ENCODE measurements at places on chromosomes 12 and 14.

- no peak for DNase-seq
Observed at GRCh38 chr14:74882103-74882920, 596 bp downstream of the DLST start.

GRCh38 chr12:1995205-1995896 lies 8.9 kb downstream of the DCP1B start:
- no peak for DNase-seq

- DNase-seq: no peak
Observed at GRCh38 chr12:63802012-63802608, 22.4 kb downstream of the RXYLT1 start.

GRCh38 chr12:2940564-2940963 lies 18.6 kb upstream of the TEAD4 start:
- no peak for DNase-seq

DNA sequence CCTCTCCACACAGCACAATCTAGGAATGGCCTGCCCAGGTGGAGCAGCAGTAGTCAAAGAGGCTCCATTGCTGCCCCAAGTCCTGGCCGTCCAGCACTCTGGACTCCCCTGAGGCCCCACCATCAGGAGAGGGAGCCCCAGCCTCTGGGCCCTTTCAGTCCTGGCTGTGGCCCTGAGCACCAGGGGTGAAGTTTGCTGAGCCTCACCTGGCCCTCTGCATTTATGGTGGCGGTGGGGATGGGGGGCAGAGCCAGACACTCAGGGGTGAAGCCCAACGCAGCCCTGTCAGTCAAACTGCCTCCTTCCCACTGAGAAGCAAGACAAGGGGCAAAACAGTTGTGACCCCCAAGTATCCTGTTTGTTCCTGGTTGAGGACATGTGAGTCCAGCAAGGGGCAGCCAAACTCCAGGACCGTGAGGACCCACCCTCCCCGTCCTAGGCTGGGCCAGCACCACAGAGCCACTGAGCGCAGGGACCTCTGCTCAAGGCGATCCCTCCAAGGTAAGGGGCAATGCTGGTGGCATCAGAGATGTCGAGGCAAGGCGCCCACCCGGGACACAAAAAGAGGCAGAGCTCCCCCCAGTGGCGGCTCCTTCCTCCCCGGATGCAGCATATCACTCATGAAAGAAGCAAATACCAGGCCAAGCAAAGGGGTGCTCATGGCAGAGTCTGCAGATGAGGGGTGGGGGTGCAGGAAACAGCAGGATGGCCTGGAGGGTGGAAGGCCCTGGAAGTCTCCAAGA lies 4.8 kb upstream of the AMN start:
- no peak for DNase-seq

DNA sequence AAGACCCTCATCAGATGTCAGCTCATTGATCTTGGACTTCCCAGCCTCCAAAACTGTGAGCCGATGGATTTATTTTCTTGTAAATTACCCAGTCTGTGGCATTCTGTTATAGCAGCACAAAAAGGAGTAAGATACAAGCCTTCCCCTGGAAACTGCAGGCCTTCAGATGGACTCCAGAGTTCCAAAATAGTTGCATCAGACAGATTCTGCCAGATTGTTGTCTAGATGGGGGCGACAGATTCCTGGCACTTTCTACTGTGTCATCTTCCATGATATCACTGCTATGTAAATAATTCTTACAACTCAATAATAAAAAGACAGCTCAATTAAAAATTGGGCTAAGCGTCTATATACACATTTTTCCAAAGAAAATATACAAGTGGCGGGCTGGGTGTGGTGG lies 17.2 kb upstream of the MARK3 start:
- no peak for DNase-seq

DNA sequence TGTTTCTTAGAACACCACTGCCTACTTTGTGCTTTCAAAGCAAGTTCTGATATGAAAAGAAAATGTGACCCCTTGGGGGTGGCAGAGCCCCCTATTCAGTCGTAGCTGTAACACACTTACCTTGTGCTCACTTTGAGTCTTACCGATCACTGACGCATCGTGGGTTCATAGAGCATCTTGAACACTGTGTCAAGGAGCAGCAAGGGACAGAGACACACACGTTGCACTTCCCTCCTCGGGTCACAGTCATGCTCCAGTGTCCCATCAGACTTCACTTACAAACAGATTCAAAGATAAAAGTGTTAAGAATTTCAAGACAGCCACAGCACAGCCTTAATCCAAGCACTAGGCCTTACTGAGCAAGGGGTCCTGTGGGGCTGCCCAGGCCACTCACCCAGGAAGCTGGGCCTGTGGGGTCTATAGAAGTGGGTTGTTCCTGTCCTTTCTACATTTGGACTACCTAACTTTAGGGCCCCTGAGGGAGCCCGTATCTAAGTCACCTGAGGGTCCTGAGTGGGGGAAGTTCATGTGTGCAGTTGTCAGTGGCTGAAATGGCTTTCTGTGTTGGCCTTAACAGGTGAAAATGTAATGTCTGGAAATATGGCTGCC lies 75.4 kb upstream of the BDKRB2 start:
- peak; percentile 24 for DNase-seq

GRCh38 chr12:50192908-50193307 lies 25.7 kb upstream of the CERS5 start:
- DNase-seq: no peak

DNA sequence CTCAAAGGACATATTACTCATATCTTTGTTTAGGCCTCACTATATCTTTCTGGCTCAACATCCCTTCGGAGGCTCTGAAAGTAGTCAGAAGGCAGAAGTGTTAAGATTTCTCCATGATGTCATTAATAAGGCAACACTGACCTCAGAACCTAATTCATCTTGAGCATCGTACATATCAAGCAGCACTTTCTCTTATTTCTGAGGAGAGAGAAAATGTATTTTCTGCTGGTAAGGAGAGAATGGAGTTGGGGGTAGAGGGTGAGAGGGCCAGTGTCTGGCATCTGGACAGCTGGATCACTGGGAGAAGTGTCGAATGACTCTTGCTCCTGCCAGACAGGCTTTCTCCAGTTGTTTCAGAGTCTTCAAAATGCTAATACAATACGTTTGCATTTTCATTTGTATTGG lies 213.2 kb upstream of the PRICKLE1 start:
- DNase-seq: no peak

- no peak for DNase-seq
Observed at GRCh38 chr12:85296362-85296761, 16.3 kb downstream of the ALX1 start.

GRCh38 chr12:73951956-73952703 lies 585.5 kb upstream of the ATXN7L3B start:
- no peak for DNase-seq

DNA sequence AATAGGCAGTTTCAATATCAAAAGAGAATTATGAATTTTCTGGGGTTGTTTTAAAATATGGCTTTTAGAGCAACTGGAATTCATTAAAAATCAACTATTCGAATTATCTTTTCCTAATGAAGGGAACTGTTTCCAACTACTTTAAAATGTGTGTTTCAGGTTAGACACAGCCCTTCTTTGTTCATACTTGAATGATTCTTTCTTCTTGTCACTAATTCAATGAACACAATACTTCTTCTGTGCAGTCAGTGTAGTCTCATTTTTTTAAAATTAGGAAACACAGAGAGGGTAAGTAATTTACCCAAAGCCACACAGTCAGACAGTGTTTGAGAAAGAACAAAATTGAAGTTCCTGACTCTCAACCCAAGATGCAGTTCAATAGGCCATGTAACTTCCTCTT lies 414.0 kb downstream of the CCDC91 start:
- no peak for DNase-seq

GRCh38 chr12:112792301-112792700 lies 753 bp downstream of the RPH3A start:
- no peak for DNase-seq

- no peak for DNase-seq
Observed at GRCh38 chr14:49640540-49641417, 5.7 kb upstream of the DNAAF2 start.

- peak; percentile 31 for DNase-seq
Observed at GRCh38 chr14:99080306-99080705, 191.7 kb downstream of the BCL11B start.

- DNase-seq: no peak
Observed at GRCh38 chr14:72104011-72104613, 171.9 kb downstream of the RGS6 start.

- DNase-seq: no peak
Observed at GRCh38 chr14:103006106-103006505, 51.2 kb downstream of the CDC42BPB start.

DNA sequence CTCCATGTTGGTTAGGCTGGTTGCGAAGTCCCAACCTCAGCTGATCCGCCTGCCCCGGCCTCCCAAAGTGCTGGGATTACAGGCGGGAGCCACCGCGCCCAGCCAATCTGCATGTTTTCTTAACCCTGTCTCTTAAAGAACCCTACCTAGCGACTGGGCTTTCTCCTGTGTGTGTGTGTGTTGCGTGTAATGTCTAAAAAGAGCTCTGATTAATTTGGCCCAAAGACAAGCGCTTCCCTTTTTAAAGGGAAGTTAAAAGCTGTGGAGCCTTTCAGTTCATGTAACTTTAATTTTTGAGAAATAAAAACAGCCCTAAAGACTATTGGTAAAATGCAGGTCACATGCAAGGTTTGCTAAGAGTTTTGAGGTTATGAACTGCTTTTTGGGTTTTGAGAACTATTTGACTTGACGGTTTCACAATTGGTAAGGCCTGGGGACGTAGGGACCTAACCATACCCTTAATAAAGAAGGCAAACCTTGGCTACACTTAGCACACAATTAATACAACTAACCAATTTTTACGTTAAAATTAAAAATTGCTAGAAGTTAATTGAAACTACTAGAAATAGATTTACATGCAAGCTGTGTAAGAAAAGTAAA lies 103.2 kb downstream of the KCNMB4 start:
- no peak for DNase-seq

DNA sequence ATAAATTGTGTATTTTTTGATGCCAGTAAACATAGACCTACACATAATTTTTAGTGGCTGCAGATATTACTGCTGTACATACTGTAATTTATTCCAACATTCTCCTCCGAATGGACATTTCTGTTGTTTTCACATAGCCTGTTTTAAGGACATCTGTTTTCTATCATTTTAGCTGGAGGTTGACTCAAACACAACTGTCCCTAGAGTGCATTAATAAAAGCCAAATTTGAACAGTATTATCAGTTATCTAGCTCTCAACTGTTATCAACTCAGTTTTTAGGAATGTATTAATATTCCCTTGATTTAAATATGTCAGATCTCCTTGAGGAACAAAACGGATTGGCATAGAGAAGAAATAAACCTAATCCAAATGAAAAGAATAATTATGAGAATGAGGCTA lies 17.2 kb upstream of the PIWIL1 start:
- DNase-seq: no peak

GRCh38 chr14:51873221-51873893 lies 12.9 kb downstream of the GNG2 start:
- DNase-seq: no peak

GRCh38 chr14:105482486-105483110 lies 4.1 kb upstream of the CRIP1 start:
- DNase-seq: no peak

DNA sequence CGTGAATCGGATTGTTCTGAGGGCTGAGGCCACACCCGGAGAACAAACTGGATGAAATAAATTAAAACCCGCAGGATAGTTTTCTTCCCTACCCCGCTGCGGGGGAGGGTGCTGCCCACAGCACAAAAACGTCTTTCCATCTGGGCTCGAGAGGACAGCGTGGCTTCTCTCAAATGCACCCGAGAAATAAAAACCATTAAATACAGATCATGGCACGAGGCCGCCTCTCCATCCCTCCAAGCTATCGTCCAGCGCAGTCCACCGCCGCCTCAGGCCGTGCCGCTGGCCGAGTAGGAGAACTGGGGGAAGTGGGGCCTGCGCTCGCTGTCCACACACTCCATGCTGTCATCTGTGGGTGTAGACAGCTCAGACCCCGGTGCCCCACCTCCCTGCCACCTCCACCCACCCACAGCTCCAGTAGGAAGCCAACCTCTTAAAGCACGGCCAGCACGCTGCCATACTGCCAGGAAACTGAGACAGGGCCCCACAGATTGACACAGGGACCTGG lies 17.2 kb downstream of the SIVA1 start:
- DNase-seq: no peak

DNA sequence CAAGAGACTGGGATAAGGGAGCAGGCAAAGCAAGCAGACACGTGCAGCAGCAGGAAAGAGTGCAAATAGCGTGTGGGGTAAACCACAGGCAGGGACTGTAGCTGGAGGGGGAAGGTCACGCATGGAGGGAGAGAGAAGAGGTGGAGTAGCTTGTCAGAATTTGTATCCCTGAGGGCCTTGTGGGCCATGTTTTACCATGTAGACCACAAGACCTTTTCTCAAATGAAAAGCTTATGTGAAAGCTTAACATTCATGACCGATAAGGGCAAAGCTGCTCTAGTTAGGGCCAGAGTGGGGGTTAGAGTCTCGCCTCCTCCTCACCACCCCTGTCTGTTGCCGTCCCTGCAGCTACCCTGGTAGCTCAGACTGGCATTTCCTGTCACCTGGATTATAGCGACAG lies 152.9 kb upstream of the E2F7 start:
- DNase-seq: no peak

DNA sequence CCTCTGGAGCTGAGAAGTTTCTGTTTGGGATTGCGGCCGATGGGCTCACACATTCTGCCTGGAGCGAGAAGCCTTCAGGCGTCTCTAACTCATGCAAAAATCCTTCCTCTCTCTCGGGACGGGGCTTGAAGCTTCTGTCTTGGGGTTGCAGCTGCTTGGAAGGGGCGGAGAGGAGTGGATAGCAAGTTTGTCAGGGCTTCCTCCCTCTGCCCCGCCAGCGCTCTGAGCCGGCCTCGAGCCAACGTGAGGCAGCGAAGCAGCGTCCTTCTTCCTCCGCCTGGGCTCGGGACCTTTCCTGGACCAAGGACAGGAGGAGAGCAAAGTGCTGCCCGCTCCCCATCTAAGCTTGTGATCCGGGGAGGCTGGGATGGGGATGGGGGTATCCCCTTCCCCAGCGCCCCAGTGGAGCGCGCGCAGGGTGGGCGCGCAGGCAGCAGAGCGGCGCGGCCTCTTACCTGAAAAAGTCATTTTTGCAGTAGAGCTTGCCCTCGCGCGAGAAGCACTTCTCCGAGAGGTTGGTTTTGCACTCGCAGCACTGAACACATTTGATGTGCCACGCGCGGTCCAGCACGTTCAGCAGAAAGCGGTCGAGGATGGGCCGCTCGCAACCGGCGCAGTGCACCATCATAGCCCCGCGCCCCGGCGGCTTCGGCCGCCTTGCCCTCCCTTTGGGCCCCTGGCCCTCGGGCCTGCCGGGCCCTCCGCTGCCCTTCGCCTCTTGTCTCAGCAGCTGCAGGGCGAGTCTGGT lies 626 bp downstream of the LHX5 start:
- no peak for DNase-seq

- no peak for DNase-seq
Observed at GRCh38 chr12:77060883-77061240, 4.5 kb downstream of the E2F7 start.
